ENCODE measurements at places on chromosomes 6 and 20.
A peak's percentile ranks its signal among the peaks of the same experiment; 100 is the strongest.

- no peak for DNase-seq
Measured at GRCh38 chr6:2118136-2118535, 127.3 kb downstream of the GMDS start.

DNA sequence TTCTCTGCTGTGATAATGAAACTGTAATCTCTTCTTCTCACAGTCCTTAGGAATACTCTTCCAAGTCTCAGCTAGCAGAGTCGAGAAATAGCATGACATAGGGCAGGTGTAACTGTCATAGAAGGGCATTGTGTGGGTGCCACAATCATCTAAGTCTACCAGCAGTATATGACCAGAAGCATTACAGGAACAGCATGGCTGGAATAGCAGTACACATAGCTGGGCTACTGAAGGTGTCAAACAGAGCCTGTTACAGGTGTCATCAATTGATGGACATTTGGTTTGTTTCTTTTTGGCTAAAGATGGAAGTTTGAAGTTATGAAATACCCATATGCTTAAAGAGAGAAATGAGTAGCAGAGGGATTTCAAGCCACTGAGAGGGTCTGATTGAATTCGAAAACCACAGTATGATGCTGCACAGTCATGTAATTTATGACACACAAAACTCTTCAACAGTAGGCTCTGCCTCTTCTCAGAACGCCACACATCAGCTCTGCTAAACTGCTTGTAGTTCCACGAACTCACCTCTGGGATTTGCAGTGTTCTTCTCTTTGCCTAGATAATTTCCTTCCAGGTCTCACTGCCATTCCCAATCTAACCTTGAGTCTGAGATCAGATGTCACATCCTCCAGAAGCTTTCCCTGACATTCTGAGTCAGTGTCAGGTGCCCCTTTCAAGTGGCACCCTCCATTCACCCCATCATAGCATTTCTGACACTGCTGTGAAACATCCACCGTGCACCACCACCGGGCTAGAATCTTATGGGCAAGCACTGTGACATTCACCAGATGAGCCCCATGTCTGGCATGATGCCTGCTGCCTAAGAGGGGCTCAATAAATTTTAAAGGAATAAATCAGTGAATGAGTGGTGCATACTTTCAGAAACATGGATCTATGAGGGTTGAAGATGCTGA lies 151.0 kb downstream of the ADAT2 start:
- no peak for DNase-seq

GRCh38 chr20:57180954-57181353 lies 85.5 kb downstream of the BMP7 start:
- no peak for DNase-seq

DNA sequence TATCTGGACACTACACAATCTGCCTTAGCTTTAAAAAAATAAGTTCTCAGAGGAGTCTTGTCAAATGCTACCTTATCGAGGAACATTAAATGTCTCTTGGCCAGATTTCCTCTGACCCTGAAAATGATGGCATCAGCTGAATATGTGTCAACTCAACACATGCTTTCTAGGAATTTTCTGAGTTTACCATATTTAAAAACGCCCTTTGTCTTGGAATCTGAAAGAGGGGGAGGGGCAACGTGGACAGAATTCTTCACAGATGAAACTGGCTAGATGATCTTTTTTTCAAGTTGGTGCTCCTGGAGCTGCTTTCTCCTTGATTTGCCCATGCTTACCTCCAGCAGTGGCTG lies 5.1 kb downstream of the SOX4 start:
- no peak for DNase-seq

GRCh38 chr6:16130932-16131387 lies 2.1 kb downstream of the MYLIP start:
- peak; percentile 22 for DNase-seq

DNA sequence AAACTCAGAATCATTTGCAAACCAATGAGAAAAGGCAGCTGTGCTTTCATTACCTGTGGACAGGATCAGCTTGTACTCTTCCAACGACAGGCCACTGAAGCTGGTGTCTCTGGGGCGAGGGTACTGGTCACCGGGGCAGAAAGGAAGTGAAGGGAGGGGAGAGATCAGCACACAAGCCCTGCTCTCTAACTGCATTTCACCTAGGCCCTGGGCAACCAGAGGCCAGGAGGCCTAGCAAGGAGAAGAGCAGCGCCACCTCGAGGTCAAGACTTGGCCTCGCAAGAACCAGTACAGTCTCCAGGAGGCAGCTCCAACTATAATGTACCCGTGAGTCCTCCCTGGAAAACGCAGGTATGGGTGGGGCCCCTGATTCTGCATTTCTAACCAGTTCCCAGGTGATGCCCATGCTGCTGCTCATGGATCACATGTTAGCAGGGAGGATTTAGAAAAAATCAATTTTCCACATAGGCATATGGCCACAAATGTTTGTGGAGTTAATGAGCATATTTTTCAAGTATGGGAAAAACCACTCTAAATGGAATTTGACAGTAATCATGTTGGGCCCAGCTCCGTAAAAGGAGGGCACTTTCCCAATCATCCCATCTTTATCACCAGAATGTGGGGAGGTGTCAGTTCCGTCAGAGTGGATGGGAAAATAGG lies 11.0 kb downstream of the UQCC2 start:
- DNase-seq, result peak; percentile 53

GRCh38 chr6:165401092-165401491 lies 91.7 kb upstream of the C6orf118 start:
- no peak for DNase-seq

GRCh38 chr20:48457193-48458002 lies 370.4 kb downstream of the PREX1 start:
- DNase-seq, result no peak

DNA sequence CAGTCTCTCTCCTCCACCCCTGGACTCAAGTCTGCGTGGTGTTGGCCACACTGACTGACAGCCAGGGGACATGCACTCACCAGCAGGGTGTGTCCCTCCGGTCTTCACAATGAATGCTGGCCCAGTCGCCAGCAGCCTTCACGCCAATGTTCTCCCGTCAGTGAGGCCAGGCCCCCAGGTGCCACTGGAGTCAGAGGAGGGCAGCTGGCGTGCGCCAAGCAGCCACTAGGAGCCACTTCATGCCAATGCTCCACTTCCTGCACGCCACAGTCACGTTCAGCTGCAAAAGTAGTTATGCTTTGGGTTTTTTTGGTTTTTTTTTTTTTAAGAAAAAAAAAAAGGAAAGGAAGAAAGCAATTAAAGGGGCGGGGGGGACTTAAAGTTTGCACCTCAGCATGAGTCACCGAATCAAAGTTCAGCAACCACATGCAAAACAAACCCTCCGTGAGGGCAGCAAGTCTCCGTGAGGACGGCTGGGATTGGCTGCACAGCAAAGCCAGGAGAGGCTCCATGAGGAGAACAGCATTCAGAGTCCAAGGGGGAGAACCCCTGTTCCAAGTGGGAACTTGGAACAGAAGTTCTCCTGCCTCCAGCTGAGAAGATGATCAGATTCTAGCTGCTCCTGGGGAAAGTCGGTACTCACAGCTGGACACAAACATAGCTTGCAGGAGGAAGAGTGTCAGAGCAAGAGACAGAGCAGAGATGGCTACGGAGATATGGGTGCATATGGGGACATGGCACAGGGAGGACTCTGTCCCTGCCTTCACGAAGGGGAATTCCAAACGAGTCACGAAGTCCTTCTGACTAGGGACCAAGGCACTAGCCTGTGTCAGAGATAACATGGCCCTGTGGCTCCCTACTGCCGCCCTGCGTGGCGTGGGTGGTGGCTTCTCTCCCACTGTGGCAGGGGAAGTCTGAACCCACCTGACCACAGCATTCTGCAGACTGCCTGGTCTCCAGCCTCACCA lies at the start of gene ZC3H12D:
Gene ZC3H12D, minus strand, starts transcription at position 282 of the 968 bp plus-strand sequence. CDS start 10,471 bp downstream, outside the sequence.
- peak; percentile 64 for DNase-seq

Data from activated T-cell treated with anti-CD3 and anti-CD28 coated beads for 24 hours (primary cell).